Tongue (tissue), 3 donors: ENCODE measurements at places on chromosomes 7 and 10.
A peak's percentile ranks its signal among the peaks of the same experiment; 100 is the strongest.

- DNase-seq = no peak
These were observed 75.7 kb upstream of the CTBP2 start for GRCh38 chr10:125236091-125236490.

- no peak for DNase-seq
These were observed 129.8 kb upstream of the FERD3L start for GRCh38 chr7:19275000-19275399.

DNA sequence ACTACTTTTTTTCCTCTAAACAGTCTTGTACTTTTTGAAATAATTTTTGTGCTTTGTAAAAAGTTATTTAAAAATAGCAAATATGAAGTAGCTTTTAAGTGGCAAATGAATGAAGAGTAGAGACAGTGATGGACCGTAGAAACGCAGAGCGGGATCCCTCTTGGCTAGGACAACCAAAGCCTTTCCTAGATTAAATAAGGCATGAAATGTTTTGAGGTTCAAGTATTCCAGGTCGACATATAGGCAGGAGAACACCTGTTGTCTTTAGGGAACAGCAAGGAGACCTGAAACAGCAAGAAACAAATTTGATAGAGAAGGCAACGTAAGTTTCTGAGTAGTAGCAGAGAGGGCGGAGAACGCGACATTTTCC is 662 bp upstream of the PPRC1 start:
- DNase-seq = no peak

GRCh38 chr10:58486821-58487220 is 25.9 kb upstream of the BICC1 start:
- peak; percentile 35 for DNase-seq

DNA sequence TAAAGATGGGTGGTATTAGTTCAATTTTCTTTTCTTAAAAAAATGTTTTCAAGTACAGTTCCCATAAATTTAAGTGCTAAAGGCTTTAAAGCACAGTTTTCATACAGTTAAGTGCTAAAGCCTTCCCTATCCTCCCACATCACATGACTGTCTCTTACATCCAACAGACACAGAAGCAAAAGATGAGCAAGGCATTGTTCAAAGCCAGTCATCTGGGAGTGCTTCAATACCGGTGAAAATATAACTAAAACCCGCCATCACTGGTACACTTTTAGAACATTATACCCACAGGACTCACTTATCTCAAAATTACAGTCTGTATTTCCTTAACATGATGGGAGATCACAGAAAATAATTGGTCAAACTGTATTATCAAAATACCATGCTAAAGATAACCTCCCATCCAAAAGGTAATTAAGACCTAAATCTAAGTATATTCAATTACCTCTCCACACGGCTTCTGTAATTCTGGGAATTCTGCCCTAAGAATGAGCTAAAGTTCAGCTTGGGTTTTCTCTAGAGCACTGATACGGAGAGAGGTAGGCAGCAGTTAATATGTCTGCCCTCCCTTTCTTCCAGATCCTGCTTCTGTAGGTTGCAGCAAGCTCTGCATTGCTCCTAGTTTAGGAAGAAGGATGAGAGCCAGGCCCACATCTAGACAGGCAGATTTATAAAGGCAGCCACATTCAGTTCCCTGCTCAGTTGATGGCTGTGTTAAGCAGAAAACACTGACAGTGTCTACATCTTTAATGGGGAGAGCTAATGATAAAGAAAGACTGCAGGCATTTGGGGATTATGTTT is 474.8 kb upstream of the PFKP start:
- peak; percentile 6 for DNase-seq

DNA sequence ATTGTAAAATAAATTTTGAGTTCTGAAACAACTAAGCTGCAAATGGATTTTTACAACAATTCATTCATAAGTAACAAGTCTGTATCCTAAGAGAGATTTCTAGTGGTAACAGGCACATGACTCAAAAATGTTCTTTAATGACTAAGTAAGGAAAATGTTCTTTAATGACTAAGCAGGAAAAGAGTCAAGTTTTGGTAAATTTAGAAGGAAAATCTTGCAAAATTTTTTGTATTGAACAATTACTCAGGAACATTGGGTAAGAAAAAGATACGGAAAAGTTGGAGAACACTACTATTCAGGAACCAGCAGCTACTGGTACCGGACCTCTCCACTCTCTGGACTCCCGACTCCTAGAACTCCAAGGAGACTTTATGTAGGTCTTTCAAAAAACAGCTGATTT is 33.5 kb downstream of the HYCC1 start:
- no peak for DNase-seq
